Naive B cell (primary cell): ENCODE measurements at places on chromosomes 6 and 20.

GRCh38 chr6:135250751-135251497 lies 69.8 kb downstream of the MYB start:
- no peaks in the 10 kb centered on the region for H3K27me3 ChIP-seq
- no peak overlapping the region for H3K27ac ChIP-seq
- peak overlapping the region; percentile 21 for H3K4me3 ChIP-seq
- H3K36me3 ChIP-seq: no peaks in the 10 kb centered on the region
- peaks cover 16% of the 10 kb centered on the region for H3K4me1 ChIP-seq

DNA sequence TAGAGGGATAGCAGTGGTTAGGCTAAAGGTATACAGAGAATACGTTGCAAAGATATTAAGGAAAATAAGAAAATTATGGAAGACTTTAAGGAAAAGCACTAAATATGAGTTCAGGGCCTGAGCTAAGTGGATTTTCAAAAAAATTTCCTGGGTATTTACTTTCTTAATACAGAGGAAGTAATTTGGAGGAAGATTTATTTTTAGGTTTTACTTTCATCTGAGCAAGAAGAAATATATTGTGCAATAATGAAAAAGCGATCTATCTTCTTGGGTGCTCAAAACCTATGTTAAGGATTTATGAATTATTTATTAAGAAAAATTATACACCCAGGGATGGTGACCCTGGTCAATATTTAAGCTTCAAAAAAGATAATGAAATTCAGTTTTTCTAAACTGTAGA lies 224.7 kb downstream of the PLCB1 start:
- DNase-seq: no peak
- no peaks in the 10 kb centered on the region for H3K27me3 ChIP-seq
- H3K4me1 ChIP-seq: no peaks in the 10 kb centered on the region
- no peak overlapping the region for H3K4me3 ChIP-seq
- H3K27ac ChIP-seq: no peak overlapping the region

- peaks cover 7% of the 10 kb centered on the region for H3K4me1 ChIP-seq
- H3K4me3 ChIP-seq: no peak overlapping the region
- H3K36me3 ChIP-seq: peaks cover 40% of the 10 kb centered on the region
- H3K27ac ChIP-seq: no peak overlapping the region
Observed at GRCh38 chr20:24969186-24970029, 20.3 kb downstream of the CST7 start.

DNA sequence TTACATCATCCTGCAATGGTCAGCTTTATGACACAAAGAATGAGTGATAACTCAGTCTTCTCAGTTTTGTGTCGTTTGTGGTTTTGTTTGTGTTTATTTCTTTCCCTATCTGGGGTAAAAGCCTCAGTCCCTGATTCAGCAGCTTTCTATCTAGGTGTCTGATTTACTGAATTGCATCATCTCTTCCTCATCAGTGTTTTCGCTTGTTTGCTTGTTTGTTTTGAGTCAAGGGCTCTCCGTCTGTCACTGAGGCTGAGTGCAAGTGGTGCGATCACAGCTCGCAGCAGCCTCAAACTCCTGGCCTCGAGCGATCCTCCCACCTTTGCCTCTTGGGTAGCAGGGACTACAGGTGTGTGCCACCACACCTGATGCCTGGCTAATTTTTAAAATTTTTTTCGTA lies 548.9 kb downstream of the PRKN start:
- H3K27ac ChIP-seq: no peak overlapping the region
- DNase-seq: no peak
- no peak overlapping the region for H3K4me3 ChIP-seq
- no peaks in the 10 kb centered on the region for H3K36me3 ChIP-seq
- no peaks in the 10 kb centered on the region for H3K27me3 ChIP-seq

GRCh38 chr6:16437095-16437494 lies 198.7 kb downstream of the GMPR start:
- DNase-seq: no peak
- no peak overlapping the region for H3K4me3 ChIP-seq
- no peaks in the 10 kb centered on the region for H3K4me1 ChIP-seq
- H3K27ac ChIP-seq: no peak overlapping the region
- H3K36me3 ChIP-seq: no peaks in the 10 kb centered on the region

GRCh38 chr6:89251170-89251569 lies 34.0 kb upstream of the GABRR1 start:
- H3K36me3 ChIP-seq: no peaks in the 10 kb centered on the region
- no peak overlapping the region for H3K27ac ChIP-seq
- no peaks in the 10 kb centered on the region for H3K4me1 ChIP-seq
- no peak for DNase-seq

GRCh38 chr6:137269803-137270202 lies 50.6 kb upstream of the IFNGR1 start:
- H3K27ac ChIP-seq: no peak overlapping the region
- H3K4me1 ChIP-seq: peaks cover 26% of the 10 kb centered on the region
- H3K36me3 ChIP-seq: no peaks in the 10 kb centered on the region
- H3K27me3 ChIP-seq: no peaks in the 10 kb centered on the region
- DNase-seq: no peak

DNA sequence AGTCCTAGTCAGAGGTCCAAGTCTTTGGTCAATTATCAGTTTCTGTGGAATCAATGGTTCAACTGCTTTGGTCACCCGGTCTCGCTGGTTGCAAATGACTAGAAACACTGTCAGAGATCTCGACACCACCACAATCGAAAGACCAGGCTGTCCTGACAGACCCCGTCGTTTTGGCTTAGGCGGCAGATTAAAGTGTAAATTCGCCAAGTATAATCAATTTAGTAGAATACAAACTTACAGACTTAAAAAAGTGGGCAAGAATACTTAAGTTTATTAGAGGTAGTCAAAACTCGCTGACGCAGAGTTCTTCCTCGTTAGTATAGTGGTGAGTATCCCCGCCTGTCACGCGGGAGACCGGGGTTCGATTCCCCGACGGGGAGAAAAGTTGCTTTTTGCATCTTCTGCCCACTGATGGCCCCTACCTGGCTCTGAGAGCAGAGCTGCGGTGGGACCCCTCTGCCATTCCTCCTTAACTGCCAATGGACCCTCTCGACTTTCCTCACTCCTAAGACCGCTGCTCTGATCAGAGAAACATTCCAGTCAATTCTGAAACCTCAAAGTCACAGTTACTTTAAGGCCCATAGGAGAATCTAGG lies 30.6 kb upstream of the ZNF184 start:
- peak; percentile 74 for DNase-seq
- peak overlapping the region; percentile 57 for H3K27ac ChIP-seq
- H3K27me3 ChIP-seq: peaks cover 14% of the 10 kb centered on the region
- H3K4me3 ChIP-seq: peak overlapping the region; percentile 90
- H3K4me1 ChIP-seq: peaks cover 39% of the 10 kb centered on the region

DNA sequence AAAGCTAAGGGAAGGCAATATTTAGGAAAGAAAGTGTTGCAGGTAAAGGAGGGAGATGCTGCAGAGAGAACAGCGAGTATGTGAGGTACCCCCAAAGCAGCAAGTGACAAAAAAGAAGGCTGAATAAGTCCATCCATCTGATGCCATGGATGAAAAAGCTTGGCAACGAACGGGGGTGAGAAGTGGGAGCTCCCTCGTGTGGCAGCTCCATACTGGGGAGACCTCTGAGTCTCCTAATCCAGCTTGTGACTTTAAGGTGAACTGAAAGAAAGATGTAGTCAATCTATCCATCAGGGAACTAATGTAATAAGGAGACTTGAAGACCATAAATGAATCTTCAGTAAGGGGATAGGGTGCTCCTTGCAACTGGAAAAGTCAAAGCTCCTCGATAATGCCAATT lies 156.6 kb downstream of the OTOR start:
- no peak overlapping the region for H3K27ac ChIP-seq
- no peaks in the 10 kb centered on the region for H3K27me3 ChIP-seq
- no peaks in the 10 kb centered on the region for H3K4me1 ChIP-seq
- H3K36me3 ChIP-seq: no peaks in the 10 kb centered on the region

- no peak for DNase-seq
- peaks cover 24% of the 10 kb centered on the region for H3K4me1 ChIP-seq
- H3K36me3 ChIP-seq: no peaks in the 10 kb centered on the region
- H3K4me3 ChIP-seq: peak overlapping the region; percentile 73
- H3K27ac ChIP-seq: no peak overlapping the region
Observed at GRCh38 chr20:33672426-33673113, 1.7 kb downstream of the NECAB3 start.

DNA sequence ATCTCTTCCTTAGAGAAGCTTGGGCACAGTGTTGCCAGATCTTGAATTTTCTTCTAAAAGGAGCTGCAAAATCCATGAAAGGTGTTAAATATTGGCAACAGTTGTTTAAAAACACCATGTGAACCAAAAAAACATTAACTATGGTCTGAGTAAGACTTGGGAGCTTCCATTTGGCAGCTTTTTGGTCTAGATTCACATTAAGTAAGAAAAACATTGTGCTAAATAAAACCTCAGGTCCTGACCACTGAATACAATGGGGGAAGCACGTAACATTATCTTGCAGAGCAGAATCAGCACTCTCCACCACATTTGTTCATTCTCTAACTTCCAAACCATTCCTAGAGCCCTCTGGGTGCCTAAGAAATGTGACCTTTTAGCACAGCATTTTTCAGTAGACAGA lies 437.6 kb upstream of the PLCB4 start:
- H3K27me3 ChIP-seq: no peaks in the 10 kb centered on the region
- H3K27ac ChIP-seq: no peak overlapping the region
